Liver (tissue), 10 donors: ENCODE measurements at places on chromosomes 13 and 19. TPM values are rescaled to one million over a fixed set of nuclear protein-coding genes. Genes with fewer than 3 reads are reported as not detected.

FGF22 gene
- 0.08 TPM for total RNA-seq

LHFPL6 gene
- total RNA-seq = 2.6 TPM

SLITRK5 gene
- under 0.01 TPM for total RNA-seq

ARRDC5 gene
- total RNA-seq = 0.05 TPM

FAM216B gene
- total RNA-seq = not detected

LRRC4B gene
- 1.0 TPM for total RNA-seq

ADAT3 gene
- total RNA-seq = 3.3 TPM

NLRP11 gene
- 0.33 TPM for total RNA-seq

DOCK6 gene
- 4.9 TPM for total RNA-seq

NLRP9 gene
- not detected for total RNA-seq

CERS1 gene
- not detected for total RNA-seq

ZSCAN4 gene
- total RNA-seq = not detected

IGSF23 gene
- 0.47 TPM for total RNA-seq

NTF4 gene
- total RNA-seq = not detected

DNA sequence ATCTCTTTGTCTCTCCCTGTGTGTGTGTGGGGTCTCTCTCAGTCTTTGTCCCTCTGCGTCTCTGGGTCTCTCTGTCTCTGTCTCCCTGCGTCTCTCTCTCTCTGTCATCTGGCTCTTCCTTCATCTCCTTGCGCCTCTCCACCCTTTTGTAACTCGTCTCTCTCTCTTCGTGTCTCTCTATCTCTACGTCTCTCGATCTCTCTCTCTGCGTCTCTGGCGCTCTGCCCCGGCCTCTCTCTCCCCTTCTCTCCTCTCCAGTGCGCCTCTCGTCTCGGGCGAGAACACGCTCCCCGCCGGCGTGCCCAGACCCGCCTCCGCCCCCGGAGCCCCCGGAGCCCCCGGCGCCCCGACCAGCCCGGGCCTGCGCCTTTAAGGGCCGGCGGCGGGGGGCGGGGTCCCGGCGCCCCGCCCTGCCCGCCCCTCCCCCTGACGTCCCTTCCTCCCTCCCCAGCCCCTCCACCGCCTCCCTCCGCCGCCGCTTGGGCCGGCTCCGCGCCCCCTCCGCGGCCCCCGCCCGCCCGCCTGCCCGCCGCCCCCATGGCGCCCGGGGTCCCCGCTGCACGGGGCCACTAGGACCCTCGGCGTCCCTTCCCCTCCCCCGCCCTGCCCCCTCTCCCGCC, at the start of gene MARK4:
TSS of gene MARK4 (plus strand) at position 440 of the 620 bp plus-strand sequence. CDS start 318 bp downstream, outside the sequence.
- peak; percentile 57 for DNase-seq

DNA sequence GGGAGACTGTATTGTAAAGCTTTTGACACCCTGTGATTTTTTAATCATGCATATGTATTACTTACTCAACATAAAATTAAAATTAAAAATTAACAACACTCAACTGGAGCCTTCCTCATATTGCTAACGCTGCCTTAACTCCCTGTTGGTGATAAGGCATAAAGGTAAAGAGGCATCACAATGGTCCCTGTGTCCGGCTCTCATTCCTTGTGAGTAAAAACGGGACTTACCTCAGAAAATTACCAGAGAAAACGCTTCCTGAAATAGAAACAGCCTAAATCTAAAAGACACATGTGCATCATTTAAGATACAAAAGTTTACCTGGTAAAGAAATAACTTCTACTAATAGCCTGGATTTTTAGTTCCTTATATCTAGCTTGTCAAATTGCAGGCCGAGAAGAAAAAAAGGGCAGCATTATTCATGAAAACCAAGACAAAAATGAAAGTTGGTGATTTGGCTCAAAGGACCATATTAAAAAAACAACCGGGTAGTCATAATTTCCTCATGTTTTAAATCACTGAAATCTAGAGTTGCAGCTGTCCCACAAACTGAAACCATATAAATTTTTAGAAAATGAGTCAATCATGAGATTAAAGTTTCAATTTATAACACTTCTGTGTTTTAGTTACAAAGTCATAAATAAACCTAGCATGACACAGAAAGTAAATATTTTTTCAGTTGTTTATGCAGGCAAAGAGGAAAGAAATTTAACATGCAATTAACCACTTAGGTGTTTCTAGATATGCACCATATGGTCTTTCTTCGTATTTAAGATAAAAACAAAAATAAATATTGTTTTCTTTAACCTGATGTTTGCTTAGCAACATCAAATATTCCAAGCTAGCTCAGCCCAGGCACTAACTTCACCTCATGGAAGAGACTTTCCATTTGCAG, 94.7 kb downstream of the MIPEP start:
- DNase-seq = no peak

- no peak for DNase-seq
Observed at GRCh38 chr13:63449550-63449949, 2033.9 kb upstream of the PCDH20 start.

- no peak for DNase-seq
Observed at GRCh38 chr19:12997179-12997966, 2.1 kb downstream of the NFIX start.

- DNase-seq = no peak
Observed at GRCh38 chr19:6103217-6103644, 7.1 kb downstream of the RFX2 start.

- no peak for DNase-seq
Observed at GRCh38 chr13:110607675-110608224, 7.6 kb upstream of the NAXD start.

GRCh38 chr19:57819475-57820148, 4.9 kb upstream of the ZNF552 start:
- DNase-seq = peak; percentile 79

- no peak for DNase-seq
Observed at GRCh38 chr13:99278200-99278599, 20.0 kb upstream of the GPR18 start.

GRCh38 chr13:23160638-23161480, 19.9 kb upstream of the SGCG start:
- DNase-seq = no peak

DNA sequence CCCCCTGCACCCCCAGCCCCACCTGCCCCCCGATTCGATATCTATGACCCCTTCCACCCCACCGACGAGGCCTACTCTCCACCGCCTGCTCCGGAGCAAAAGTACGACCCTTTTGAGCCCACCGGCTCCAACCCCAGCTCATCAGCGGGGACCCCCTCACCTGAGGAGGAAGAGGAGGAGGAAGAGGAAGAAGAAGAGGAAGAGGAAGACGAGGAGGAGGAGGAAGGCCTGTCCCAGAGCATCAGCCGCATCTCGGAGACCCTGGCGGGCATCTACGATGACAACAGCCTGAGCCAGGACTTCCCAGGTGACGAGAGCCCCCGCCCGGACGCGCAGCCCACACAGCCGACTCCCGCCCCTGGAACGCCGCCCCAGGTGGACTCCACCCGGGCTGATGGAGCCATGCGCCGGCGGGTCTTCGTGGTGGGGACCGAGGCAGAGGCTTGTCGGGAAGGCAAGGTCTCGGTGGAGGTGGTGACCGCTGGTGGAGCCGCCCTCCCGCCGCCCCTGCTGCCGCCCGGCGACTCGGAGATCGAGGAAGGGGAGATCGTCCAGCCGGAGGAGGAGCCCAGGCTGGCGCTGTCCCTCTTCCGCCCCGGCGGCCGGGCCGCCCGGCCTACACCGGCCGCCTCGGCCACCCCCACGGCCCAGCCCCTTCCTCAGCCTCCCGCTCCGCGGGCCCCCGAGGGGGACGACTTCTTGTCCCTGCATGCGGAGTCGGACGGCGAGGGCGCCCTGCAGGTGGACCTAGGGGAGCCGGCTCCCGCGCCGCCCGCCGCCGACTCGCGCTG, 9.2 kb downstream of the SCAF1 start:
- no peak for DNase-seq

DNA sequence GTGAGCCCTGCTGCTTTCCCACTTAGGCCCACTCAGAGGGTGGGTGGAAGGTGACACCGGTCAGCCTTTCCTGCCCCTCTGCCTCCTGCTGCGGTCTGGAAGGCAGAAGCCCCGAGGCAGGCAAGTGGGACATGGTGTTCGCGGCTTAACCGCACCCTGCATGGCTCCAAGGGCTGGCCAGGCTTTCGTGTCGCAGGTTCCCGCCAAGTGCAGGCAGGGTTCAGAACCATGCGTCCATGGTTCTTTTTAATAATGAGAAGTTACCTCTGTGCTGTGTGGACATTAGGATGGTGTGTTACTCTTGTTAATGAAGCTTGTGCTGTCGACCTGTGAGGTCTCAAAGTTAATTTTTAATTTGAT, 986 bp downstream of the DGKH start:
- no peak for DNase-seq

DNA sequence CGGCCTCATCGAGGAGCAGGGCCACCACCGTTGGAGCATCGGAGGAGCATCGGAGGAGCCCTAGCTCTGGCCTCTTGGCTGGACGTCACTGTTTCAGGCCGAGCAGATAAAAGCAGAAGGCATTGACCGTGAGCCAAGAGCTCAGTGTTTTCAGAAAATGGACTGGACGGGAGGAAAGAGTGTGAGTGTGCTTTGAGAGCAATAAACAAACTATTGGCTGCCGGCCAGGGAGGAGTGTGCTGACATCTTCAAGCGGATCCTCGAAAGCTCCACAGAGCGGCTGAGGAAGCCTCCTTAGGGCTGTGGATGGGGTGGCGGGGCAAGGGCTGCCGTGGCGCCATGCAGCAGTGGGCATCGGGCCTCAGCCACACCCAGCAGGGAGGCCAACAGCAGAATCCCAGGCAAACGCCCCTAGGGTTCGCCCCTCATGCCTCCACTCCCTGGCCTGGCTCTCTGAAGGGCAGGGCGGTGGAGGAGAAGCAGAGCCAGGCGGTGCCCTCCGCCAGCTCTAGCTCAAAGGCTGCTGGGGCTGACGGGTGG, 41.8 kb downstream of the IRS2 start:
- no peak for DNase-seq

GRCh38 chr13:48660361-48661076, 6.8 kb downstream of the CYSLTR2 start:
- DNase-seq = no peak

DNA sequence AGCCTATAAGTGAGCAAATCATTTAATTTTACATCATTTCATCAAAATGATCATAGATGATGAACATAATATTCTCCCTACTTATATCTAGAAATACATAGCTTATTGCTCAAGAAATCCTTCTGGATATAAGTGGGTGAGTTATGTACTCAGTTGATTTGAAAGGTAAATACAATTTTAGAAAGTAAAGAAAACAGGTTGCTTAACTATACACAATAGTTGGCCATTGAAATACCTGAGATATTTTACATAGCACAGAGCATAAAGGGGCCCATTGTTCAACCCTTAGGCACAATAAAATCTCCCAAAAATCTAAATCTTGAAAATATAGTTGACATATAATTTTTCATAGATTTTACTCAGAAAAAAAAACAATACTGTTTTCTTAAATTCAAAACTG, 782.0 kb upstream of the KLHL1 start:
- no peak for DNase-seq

DNA sequence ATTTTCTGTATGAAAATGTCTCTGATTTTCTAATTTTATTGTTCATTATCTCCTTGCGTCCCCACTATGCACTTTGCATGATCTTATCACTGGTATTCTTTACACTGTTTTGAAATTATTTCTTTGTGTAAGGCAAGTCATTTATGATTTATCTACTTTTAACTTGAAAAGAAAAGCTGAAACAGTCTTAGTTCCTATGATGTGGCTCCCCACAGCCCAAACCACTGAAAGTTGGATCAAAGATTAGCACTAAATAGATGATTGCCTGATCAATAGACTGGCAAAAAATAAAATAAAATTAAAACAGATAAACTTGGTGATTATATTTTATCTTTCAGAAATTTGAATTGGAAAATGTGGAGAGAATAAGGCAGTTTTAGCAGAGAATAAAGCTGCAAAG, 1101.9 kb downstream of the PCDH9 start:
- no peak for DNase-seq

DNA sequence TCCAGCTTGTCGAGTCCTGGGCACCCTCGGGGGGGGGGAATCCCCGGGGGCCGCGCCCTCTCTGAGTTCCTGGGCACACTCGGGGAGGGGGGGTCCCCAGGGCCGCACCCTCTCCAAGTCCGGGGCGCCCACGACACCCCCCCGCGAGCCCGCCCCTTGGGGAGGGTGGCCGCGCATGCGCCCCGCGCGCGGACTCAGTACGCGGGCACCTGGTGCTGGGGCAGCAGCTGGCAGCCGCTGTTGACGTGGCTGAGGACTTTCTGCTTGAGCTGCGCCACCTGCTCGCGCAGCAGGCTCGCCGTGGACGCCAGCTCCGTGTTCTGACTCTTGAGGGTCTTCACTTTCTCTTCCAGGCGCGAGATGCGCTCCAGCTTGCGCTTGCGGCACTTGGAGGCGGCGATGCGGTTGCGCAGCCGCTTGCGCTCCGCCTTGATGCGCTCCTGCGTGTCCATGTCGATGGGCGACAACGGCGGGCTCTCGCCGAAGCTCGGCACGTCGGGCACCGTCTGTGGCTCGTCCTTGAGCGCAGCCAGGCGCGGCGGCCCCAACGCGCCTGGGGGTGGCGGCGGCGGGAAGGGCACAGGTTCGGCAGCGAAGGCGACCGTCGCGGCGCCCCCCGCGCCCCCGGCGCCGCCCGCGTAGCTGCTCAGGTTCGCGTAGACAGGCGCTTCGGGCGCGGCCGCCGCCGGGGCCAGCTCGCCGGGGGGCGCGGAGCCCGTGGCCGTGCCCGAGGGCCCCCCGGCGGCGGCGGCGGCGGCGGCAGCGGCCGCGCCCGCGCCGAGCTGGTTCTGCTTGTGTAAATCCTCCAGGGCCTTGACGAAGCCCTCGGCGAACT, 958 bp downstream of the JUND start:
- DNase-seq = peak; percentile 83

DNA sequence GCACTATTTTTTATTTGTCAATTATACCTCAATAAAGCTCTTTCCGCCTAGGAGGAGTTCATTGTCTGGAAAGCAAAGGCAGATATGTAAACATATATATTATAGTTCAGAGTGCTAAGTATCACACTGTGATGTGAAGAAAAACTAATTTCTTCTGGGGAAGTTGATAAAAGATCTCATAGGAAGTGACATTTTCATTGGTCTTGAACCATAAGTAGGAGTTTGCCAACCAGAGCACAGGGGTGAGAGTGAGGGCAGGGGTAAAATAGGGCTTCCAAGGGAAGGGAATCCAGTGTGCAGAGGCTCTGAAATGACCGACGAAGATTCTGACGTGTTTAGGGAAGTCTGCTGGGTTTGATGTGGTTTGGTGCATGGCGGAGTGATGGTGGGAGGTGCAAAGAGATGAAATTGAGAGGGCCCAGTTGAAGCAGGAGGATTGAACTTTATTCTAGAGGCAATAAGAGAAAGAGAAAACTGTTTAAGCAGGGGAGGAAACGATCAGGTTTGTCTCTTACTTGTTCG, 780 bp upstream of the GTF2F2 start:
- peak; percentile 40 for DNase-seq

- DNase-seq = no peak
Observed at GRCh38 chr13:91368101-91368500, 20.6 kb downstream of the MIR17HG start.
